ENCODE measurements at places on chromosomes 7 and 10.
A peak's percentile ranks its signal among the peaks of the same experiment; 100 is the strongest.

- no peak for DNase-seq
Measured at GRCh38 chr10:127408112-127408710, 140.9 kb upstream of the NPS start.

DNA sequence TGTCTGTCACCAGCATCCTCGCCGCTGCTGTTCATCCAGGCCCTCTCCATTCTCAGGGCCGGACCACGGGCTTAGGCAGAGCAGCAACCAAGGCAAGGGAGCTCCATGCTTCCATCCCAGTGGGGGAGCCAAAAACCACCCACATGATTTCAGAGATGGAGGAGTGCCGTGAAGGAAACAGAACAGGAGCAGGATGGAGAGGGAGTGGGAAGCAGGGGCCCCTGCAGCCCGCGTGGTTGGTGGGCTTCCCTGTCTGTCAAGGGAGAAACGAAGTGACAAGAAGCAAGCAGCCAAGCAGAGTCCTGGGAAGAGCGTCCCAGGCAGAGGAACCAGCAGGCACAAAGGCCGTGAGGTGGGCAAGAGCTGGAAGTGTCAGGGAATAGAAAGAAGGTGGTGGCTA is 95.7 kb downstream of the SLIT1 start:
- DNase-seq, result no peak

DNA sequence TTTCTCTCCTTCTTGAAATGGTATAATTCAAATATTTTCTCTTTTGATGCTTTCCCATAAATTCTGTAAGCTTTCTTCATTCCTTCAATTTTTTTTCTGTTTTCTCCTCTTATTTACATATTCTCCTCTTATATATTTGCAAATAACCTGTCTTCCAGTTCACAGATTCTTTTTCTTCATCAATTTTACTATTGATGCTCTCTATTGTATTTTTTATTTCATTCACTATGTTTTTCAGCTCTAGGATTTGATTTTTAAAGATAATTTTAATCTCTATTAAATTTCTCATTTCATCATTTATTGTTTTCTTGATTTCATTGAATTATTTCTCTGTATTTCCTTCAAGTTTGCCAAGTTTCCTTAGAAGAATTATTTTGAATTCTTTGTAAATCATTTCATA is 54.0 kb upstream of the PRPS1L1 start:
- no peak for DNase-seq

DNA sequence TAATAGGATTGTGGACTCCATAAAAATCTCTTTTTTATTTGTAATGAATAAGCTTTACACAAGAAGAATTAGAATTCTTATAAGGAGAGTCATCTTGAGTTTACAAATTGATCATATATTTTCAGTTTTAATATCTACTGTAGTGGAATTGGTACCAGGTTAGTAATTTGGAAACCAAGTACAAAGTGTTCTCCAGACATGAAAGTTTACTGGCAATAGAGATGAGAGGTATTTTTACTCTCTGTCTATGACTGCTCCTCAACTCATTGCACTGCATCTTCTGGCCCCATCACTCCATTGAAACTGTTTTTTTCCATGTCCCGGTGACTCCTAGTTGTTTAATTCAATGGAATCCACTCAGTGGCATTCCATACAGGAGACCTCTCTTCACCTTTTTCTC is 164.5 kb upstream of the SMIM30 start:
- no peak for DNase-seq

DNA sequence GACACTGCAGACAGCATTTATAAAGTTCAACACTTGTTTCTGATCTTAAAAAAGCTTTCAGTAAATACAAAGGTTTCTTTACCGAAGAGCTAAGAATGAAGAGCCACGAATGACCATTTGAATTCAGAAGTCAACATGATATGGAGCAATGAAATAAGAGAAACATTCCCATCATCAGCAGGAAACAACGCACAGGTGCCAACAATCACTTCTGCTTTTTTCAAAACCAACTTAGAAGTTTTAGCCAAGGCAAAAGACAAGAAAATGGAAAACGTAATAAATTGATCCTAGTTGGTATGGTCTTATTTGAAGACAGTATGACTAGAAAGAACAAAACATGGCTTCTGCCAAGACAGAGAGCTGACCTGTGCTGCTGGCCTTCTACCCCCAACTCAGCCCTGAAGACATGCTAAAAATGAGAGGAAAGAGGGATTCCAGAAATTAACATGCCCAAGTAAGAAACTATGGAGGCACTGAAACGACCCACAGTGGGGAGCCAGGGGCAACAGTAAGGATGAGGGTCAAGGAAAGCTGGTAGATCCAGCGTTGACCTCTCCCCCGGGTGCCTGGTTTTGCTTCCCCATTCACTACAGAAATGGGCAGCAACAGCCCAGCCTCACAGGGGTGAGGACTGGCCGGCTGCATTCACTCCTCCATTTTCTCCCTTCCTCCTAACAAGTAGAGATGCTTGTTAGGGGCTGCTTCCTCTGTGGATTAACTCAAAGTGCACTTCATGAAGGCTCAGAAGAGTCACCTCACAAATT is 30.1 kb downstream of the VPS41 start:
- DNase-seq, result no peak

DNA sequence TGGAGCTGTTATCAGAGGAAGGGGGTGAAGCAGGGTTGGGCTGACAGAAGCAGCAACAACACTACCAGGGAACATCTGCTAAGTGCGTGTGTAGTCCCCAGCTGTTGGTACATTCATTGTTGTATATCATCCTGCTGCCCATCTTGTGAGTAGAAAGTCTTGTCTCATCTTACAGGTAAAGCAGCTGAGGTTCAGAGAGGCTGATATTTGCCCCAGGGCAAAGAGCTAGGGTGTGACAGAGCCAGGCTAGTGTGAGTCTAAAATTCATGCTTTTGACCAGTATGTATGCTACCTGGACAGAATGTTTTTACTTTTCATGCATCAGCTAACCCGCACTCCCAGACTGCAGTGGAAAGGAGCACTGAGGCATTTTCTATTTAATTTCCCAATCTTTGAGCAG is 221.6 kb downstream of the STK31 start:
- DNase-seq, result no peak

GRCh38 chr7:101614939-101615302 is 14.2 kb downstream of the MYL10 start:
- DNase-seq, result peak; percentile 75

DNA sequence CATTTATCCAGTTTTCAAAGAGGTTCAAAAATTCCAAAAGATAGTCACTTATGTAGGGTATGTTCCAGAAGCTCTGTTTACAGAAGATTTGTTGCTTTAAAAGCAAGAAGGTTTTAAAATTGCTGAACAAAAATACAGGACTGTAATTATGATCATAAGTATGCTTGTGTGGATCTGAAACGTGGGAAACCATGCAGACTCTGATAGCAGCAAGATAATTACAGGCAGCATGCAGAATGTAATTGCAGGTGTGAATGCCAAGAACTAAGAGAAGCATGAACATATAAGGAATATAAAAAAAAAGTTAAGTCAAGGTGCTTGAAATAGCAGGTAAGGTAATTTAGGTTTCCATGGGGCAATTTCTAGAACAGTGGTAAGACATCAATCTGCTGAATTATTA is 405.7 kb downstream of the ARL4A start:
- DNase-seq, result no peak

- no peak for DNase-seq
Measured at GRCh38 chr10:93074597-93075368, 1.1 kb downstream of the CYP26A1 start.

GRCh38 chr10:121183236-121183635 is 332.1 kb downstream of the WDR11 start:
- no peak for DNase-seq

DNA sequence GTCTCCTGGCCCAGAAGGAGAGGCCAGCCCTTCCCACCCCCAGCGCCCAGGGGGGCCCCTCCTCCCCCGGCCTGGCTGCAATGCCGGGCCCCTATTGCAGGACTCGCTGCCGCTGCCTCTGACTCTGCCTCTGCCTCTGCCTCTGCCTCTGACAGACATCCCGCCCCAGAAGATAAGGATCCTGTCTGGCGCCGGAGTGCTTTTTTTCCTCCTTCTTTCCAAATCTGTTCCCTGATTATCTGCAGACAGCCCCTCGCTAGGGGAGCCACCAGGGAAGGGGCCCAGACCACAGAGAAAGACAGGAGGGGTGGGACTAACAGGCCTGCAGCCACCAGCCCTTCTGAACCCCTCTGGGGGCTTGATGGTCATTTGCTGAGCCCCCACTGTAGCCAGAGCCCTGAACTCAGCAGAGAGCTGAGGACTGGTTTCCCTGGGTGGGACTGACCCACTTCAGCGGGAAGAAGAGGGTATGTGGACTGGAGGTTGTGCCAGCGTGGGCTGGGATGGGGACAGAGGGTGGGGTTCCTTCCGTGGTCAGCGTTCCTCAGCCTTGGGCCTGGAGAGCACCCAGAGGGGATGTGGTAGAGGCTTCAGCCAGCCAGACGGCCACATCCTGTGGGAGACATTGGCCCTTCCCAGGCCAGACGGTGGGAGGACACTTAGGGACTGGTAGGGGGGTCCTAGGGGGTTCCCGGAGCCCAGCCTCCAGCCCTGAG is 22.8 kb downstream of the UNC5B start:
- DNase-seq, result peak; percentile 88
